Stimulated activated CD4-positive, alpha-beta T cell treated with anti-CD3 and anti-CD28 coated beads, Interleukin-1b, Interleukin-23, amount 100 ng/mL, for 1 hour (primary cell): ENCODE measurements at places on chromosomes 6 and 20.

- DNase-seq, result no peak
These were observed 26.1 kb downstream of the SRPK1 start for GRCh38 chr6:35894776-35895175.

DNA sequence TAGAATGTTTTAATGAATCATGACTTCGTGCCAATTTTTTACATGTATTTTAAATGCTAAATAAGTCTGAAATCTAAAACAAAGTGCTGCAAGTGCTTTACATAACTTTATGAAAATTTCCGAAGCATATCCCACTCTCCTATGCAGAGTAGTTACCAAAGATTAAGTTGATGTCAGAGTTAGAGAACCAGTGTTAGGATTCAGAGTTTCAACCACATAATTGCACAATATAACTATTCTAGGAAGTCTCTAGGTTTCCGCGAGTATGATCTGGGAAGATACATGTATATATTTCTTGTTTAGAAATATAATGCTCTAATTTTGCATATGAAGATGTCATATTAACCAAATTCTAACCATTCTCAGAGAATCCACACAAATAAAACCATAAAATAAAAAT, 74.8 kb downstream of the ASCC3 start:
- DNase-seq, result no peak

- DNase-seq, result no peak
These were observed 15.4 kb downstream of the BPIFB1 start for GRCh38 chr20:33298391-33298790.

DNA sequence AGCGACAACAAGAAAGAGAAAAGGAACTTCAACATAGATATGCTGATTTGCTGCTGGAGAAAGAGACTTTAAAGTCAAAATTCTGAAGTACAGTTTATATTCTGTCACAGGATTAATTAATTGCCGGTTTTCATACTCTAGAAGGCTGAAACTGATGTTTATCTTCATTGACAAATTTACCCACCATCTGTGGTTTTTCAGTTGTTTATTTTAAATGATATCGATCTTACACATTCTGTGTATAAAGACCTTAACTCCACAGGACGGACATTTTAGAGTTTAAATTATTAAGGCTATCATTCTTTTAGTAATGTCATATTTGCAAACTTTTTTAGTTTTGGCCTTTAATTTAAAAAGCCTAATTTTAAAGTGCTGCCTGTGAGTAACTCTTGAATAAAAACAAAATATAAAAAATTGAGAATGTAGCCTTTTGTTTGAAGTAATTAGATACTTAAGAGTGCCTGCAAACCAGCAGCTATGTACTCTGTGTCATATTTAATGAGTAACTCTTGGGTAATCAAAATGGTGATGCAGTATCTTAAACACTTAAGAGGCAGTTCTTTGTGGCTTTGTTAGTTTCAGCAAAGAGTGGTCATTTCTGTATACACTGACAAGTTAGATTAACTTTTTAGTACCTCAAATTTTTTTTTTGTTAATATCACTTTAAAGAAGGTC, 59.3 kb downstream of the CDC5L start:
- DNase-seq, result no peak

DNA sequence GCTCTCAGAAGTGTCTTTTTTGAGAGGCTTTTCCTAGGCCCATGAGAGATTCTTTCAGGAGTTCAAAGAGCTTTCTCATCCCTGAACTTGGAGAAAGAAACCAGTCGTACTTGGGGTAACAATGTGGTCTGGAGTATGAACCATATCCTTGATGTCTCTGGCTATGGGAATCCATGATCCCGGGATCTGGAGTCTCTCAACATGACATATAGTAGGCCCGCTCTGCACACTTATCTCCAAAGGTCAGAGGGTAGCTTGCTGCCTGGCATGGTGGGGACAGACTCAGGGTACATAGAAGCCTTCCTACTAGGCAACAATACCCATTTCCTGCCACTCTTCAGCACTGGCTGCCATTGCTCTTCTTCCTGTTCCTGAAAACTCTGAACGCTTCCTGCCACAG, 42.2 kb upstream of the NFATC2 start:
- DNase-seq, result no peak

DNA sequence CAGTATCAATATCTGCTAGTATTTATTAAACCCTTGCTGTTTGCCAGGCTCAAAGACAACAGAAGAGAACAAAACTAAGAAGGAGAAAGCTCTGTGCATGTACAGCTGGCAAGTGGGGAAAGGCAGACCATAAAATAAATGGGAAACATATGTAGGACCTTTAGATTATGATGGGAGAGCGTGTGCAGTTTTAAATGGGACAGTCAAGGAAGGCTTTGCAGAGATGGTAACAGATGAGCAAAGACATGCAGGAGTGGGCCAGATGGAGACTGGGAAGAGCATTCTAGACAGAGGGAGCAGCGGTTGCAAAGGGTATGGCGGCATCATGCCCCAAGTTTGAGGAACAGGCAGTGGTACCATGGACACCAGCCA, 260.0 kb downstream of the NRN1 start:
- no peak for DNase-seq

DNA sequence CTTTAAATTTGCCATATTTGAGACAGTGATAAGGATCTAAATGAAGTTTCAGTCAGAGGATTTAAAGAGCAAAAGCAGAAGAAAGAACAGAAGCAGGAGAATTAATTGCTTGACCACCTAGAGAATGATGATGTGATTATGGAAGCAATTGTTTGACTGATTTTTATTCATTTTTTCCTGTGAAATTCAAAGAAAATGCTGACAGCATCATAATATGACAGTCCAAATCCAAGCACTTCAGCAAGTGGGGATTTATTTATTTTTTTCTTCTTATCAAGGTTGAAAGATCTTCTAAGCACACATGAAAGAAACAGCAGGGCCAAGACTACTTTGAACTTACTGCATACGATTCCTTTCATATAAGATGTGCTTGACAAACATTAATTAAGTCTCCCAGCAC, 125.2 kb downstream of the BMP2 start:
- DNase-seq, result no peak

DNA sequence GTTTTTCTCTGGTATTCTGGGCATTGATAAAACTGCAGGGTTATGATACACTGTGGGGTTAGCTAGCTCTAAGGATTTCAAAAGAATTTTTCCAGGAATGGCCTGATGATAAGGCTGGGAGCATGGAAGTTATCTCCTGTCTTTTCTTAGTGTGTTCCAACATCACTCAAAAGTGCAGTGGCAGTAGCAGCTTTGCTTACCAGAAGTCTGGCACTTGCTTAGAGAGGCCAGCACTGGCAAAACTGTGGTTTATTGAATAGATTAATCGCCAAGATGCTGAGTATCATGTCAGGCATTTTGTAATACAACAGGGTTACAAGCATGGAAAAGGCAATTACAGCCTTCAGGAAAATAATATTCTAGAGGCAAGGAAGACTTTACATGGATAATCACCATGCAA, 719.5 kb upstream of the GJE1 start:
- no peak for DNase-seq

DNA sequence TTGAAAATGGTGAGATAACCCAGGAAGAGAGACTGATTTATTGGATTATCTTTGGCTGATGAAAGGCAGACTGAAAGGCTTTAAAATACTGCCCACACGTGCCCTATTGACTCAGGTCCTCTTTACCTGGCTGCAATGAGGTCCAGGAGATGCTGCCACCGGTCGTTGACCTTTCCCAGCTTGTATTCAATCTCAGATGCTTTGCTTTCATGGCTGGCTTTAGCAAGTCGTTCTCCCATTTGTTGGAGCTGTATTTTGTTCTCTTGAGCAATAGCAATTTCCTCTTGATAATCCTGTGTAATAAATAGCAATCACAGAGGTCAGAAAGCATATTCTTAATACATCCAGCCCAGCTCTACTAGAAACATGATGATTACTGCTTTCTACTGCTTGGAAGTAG, 368.8 kb downstream of the ESR1 start:
- DNase-seq, result no peak

GRCh38 chr20:3987296-3987695, 28.1 kb downstream of the RNF24 start:
- no peak for DNase-seq

GRCh38 chr6:106199331-106199730, 113.2 kb downstream of the PRDM1 start:
- DNase-seq, result no peak

GRCh38 chr6:128074567-128074966, 173.7 kb upstream of the THEMIS start:
- DNase-seq, result no peak

DNA sequence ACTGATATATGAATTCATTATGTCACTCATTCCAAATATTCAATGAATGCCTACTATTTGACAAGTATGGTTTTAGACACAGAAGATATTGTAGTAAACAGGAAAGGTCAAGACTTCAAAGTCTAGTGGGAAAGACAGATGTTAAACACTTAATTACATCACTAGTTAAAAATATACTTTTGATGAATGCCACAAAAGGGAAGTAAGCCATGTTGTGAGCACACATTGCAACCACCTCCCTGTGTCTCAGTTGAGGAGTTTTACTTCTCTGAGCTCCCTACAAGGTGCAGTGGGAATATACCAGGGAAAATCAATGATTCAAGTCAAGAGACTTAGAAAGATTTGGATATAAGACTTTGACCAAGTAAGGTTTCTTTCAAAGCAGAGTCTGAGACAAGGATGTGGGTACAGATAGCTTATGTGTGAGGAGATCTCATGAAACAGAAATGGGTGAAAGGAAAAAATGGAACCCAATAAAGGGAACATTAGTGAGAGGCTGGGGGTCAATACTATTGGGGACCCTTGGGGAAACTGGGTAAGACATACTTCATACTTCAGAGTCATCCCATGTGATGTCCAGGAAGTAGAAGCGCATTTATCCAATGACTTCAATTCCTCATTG, 503.7 kb downstream of the KIF16B start:
- no peak for DNase-seq

- DNase-seq, result no peak
These were observed 211.9 kb downstream of the GMDS start for GRCh38 chr6:2033544-2033943.

- DNase-seq, result no peak
These were observed 23.1 kb downstream of the CDS2 start for GRCh38 chr20:5149892-5150225.

DNA sequence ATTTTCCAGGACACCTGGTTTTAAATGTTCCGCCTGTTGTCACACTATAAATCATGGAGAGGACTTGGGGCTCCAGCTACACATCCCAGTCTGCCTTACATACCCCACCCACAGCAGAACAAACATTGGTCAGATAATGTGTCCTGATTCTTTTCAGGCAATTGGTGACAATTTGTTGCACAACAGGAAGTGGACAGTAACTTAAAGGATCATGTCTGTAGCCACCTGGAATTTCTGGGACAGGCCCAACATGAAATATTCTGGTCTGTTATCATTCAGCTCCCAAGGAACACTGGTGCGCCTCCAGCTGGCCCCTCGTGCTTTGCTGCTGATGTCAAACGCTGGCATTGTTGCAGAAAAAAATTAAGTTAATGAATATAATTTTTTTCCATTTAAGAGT, 117.2 kb downstream of the SOBP start:
- DNase-seq, result no peak

GRCh38 chr6:107186047-107186446, 70.7 kb upstream of the BEND3 start:
- DNase-seq, result no peak

GRCh38 chr20:53646550-53646949, 52.9 kb upstream of the ZNF217 start:
- DNase-seq, result no peak

GRCh38 chr6:160358225-160359119, 10.3 kb downstream of the SLC22A3 start:
- no peak for DNase-seq

GRCh38 chr6:7992002-7992815, 72.0 kb downstream of the BLOC1S5 start:
- DNase-seq, result no peak
